Stimulated activated CD8-positive, alpha-beta memory T cell treated with anti-CD3 and anti-CD28 coated beads, Interleukin-2, amount 100 ng/mL, for 48 hours (primary cell): ENCODE measurements at places on chromosomes 13 and 19.

- peak; percentile 3 for DNase-seq
Observed at GRCh38 chr13:100131863-100132574, 43.1 kb downstream of the PCCA start.

DNA sequence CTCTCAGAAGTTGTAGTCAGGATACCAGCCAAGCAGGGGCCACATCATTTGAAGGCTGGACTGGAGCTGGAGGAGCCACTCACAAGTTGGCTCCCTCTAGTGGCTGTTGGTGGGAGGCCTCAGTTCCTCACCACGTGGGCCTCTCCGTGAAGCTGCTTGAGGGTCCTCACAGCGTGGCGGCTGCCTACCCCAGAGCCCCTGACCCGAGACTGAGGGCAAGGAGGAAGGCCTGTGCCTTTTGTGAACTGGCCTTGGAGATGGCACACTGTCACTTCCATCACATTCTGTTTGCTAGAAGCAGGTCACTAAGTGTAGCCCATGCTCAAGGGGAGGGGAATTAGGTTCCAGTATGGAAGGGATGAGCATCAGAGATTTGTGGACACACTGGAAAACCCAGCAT, 14.6 kb downstream of the GNA11 start:
- DNase-seq, result peak; percentile 49

GRCh38 chr13:94495806-94496205, 16.3 kb upstream of the DCT start:
- no peak for DNase-seq

- no peak for DNase-seq
Observed at GRCh38 chr19:47421844-47422395, 2.6 kb upstream of the MEIS3 start.

DNA sequence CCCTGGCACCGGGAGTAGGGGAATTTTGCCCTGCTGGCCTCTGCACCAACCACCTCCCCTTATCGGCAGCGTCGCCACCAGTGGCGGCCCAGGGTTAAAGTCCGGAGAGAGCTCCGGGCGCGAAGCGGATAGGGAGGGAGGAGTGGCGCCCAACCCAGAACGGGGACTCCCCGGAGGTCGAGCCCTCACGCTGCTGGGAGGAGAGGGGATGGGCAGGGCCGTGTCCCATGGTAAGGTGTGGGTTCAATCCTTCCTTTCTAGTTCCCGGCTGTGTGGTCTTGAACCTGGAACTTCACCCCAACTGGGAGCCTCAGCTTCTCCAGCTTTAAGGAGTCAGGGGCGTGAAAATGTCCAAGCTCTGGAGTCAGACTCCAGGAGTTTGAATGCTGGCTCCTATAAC, 23.3 kb upstream of the BCL3 start:
- DNase-seq, result no peak
